HFFc6 (cell line): ENCODE measurements at places on chromosomes 7 and 10. TPM values are rescaled to one million over a fixed set of nuclear protein-coding genes. Genes with fewer than 3 reads are reported as not detected.

C7orf57 gene
- not detected in 3 replicates for total RNA-seq

WNT8B gene
- not detected in 2 replicates for total RNA-seq

UCN3 gene
- total RNA-seq: not detected in 3 replicates

FEZF1 gene
- total RNA-seq: not detected in 2 replicates

FAM180A gene
- 5.5 and 51.4 TPM in 2 replicates for total RNA-seq

ANXA8 gene
- total RNA-seq: 0.34 and 0.46 TPM in 2 replicates

LLCFC1 gene
- not detected in 3 replicates for total RNA-seq

GHRHR gene
- not detected in 3 replicates for total RNA-seq

C10orf62 gene
- total RNA-seq: not detected in 3 replicates

ZPBP gene
- total RNA-seq: not detected in 3 replicates

ODAD2 gene
- 11.9 to 15.6 TPM (median 13.6 TPM) in 3 replicates for total RNA-seq
